ENCODE measurements at places on chromosomes 7 and 10.

GRCh38 chr7:142476077-142476476 lies 218.2 kb upstream of the PRSS58 start:
- peak; percentile 61 for DNase-seq

GRCh38 chr7:5495581-5496375 lies 72.1 kb upstream of the TNRC18 start:
- no peak for DNase-seq

GRCh38 chr10:122665329-122665860 lies 34.3 kb downstream of the C10orf120 start:
- no peak for DNase-seq

- no peak for DNase-seq
Measured at GRCh38 chr10:125865120-125865519, 16.0 kb downstream of the DHX32 start.

- no peak for DNase-seq
Measured at GRCh38 chr7:6012355-6013104, 3.5 kb downstream of the AIMP2 start.

GRCh38 chr10:23258516-23258915 lies 66.4 kb downstream of the PTF1A start:
- DNase-seq = no peak

- no peak for DNase-seq
Measured at GRCh38 chr10:27426948-27427467, 77.1 kb upstream of the RAB18 start.

DNA sequence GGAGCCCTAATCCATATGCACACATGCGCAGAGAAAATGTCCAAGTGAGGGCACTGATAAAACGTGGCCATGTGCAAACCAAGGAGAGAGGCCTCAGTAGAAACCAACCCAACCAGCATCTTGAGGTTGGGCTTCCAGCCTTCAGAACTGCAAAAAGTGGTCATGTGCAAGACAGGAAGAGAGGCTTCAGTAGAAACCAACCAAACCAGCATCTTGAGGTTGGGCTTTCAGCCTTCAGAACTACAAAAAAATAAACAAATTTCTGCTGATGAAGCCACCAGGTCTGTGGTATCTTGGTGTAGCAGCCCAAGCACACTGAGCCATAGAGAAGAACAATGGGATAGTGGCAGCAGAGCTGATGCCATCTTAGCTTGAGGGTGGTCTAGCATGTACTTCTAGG lies 371.5 kb downstream of the CALN1 start:
- no peak for DNase-seq

GRCh38 chr7:595621-596010 lies 76.0 kb upstream of the PDGFA start:
- no peak for DNase-seq

DNA sequence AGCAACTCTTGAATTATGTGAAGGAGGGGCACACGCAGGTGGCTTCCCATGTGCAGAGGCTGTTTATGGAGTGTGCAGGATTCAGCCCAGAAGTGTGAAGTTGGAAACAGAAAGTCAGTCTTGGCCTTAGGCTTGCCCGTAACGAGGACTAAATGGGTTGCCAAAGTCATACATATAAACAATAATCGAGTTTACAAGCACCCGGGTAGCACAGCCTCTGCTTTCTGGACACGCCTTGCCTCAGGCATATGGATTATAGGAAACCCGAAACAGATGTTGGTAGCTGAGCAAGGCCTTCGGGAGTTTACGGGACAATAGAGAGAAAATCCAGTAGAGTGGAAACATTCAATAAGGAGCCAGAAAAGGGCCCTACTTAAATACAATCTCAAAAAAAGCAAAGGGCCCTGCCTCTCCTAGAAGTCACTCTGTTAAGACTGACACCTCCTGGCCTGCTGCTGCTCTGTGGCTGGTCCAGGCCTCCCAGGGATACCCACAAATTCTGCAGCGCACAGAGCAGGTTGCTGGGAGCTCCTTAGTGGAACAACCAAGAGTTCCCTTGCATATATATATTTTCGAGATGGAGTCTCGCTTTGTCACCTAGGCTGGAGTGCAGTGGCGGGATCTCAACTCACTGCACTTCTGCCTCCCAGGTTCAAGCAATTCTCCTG lies 48.5 kb downstream of the SMKR1 start:
- no peak for DNase-seq

GRCh38 chr10:124025660-124026588 lies 67.5 kb downstream of the CHST15 start:
- no peak for DNase-seq

DNA sequence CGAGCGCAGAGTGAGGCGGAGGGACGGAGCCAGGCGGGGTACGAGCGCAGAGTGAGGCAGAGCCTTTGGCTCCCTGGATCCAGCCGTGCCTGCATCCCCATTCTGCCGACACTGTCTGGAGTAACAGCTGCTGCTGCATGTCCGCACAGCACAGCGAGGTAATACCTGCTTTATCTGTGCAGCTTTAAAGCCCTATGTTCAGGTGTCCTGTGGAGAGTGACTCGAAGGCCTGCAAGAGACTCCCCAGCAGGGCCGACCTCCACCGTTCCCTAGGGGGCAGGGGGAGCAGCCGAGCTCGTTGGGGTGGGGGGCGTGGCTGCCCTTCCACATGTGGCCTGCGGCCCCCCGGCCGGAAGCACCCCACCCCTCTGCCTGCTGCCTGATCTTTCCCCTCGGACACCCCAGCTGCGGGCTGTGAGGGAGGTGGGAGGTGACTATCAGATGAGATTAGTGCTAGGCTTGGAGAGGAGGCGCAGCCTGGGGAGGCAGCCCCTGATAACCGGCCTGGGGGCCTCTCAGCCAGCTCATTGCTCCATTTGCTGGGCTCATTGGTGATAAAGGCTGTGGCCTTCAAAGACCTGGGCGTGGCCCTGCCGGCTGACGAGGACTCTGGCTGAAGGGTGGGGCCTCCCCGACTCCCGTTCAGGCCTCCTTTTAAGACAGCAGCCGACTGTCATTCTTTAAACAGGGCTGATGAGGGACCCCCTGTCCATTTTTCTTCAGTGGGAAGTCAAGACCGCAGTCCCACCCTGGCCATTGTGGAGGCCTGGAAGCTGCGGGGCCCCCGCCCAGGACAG lies 8.0 kb downstream of the VENTX start:
- DNase-seq = no peak

GRCh38 chr7:28903730-28904577 lies 54.2 kb downstream of the TRIL start:
- no peak for DNase-seq

GRCh38 chr7:143283381-143283780 lies 1.4 kb upstream of the TMEM139 start:
- DNase-seq = no peak

DNA sequence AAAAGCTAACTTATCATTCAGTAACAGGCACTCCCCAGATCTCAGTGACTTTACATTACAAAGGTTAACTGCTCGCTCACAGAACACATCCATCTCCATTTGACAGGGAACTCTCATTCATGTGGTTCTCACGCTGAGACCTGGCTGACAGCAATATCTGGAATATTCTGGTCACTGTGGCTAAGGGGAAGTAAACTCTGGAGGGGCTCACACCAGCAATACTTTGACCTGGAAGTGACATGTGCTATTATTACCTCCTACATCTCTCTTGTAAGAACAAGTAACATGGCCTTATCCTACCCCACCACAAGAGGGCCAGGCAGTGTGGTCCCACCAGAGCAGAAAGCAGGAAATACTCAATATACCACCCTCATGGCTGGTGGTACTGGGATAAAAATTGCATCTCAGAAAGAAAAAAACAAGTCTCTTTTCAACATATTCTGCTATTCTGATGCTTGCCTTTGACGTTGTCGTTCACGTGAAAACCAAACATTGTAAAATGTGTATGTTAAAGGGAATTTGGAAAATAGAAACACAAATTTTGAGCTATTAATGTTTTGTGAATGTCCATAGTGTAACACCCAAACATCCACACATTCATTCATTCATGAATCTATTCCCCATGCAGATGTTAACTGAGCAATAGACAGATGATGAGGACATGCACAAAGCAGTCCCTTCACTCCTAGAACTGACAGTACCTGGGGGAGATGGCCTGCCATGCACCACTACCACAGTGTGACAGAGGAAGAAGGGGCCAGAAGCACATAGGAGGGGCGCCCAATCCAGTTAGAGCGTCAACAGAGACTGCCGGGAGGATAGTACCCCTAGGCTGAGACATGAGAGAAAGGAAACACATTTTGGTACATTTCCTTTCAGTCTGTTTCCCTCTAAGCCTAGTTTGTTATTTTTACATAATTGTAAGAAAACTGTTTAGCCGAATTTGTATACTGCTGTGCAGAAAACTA lies 166.0 kb upstream of the SP4 start:
- peak; percentile 6 for DNase-seq

GRCh38 chr10:60536529-60537114 lies 146.9 kb upstream of the ANK3 start:
- peak; percentile 89 for DNase-seq

- no peak for DNase-seq
Measured at GRCh38 chr10:100482834-100483185, 20.0 kb downstream of the WNT8B start.

DNA sequence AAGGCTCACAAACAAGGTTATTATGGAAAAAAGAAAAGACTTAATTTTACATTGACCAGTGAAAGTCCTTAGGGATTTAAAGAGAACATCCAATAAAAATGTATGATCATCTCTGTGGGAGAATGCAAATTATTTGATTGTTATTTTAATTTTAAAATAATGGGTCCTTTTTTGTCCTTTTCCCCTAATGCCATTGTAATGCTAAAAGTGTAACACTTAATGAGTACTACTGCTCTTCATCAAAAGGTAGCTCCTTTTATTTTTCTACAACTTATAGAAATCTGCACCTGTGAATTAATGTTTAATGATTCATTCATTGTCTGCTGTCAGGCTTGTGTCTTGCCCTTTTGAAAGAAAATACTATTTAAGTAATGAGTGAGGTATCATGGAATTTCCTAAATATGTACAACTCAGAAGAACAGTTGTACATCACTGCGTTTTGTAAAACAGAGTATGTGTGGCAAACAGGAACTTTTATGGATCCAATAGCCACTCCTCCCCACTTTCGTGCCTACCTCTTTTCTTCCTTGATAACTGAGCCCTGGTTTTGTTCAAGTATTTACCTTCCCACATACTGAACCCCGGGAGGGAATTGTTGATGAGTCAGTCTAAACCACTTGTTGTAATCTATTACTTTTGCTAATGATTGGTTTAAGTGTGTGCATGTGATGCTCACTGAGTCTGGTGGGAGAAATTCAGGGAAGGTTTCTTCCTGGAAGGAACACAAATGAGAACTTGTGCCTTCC lies 19.9 kb upstream of the TRUB1 start:
- peak; percentile 88 for DNase-seq

DNA sequence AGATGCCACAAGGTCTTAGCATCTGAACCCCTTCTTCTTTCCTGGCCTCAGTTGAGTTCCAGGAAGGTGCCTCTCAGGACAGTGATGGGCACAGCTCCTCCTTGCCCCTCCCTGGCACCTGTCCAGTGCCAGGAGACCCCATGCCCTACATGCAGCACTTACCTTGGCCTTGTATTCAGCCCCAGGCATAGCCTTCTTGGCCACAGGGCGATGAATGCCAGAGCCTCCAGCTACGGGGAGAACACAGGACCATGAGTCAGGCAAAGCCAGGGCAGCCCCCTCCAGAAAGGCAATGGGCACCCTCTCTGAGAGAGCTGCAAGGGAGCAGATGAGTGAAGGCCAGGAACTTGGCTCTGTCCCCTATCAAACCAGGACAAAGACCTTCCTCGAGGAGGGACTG lies 24.3 kb upstream of the FRAT2 start:
- no peak for DNase-seq

- DNase-seq = no peak
Measured at GRCh38 chr10:17138460-17139042, 8.9 kb upstream of the CUBN start.

DNA sequence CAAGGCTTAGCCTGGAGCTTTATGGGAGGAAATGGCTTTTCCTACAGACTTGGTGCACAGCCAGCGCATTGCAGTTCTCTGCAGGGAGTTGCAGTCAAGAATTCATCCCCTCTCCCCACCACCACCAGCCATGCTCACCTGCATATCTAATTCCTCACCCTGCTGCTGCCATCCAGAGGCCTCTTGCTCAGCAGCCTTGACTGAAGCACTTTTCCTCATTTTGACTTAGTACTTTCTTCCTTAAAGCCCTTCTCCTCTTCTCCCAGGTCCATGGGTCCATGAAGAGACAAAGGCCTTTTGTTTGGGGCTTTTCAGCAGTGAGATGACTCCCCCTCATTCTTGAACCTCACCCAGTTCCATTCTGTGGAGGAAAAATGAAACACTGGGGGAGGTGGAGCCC lies 39.7 kb upstream of the GPR141 start:
- no peak for DNase-seq

- DNase-seq = no peak
Measured at GRCh38 chr7:55342216-55342871, 22.8 kb upstream of the LANCL2 start.

- DNase-seq = no peak
Measured at GRCh38 chr7:65975814-65976445, 6.1 kb downstream of the GUSB start.

- peak; percentile 60 for DNase-seq
Measured at GRCh38 chr10:68301790-68302502, 29.9 kb upstream of the HNRNPH3 start.

DNA sequence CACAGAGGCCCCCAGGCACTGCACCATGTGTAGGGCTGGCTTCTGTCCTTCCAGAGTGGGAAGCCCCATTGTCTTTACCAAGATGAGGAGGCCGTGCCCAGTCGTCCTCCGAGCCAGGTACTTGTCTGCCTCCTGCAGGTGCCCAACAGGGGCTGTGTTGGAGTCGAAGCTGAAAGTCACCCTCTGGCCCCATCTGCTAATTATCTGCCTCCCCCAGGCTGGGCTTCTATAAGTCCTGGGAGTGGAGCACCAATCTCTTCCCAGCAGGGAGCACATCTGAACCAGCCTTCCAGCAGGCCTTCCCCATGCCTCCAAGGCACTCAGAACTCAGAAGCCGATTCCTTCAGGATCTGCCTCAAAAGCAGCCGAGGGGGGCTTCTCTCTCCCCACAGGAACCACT lies 11.6 kb upstream of the CHST15 start:
- no peak for DNase-seq

GRCh38 chr10:69614130-69614529 lies 15.9 kb upstream of the FAM241B start:
- no peak for DNase-seq

- DNase-seq = no peak
Measured at GRCh38 chr10:48835781-48836180, 103.9 kb downstream of the LRRC18 start.

GRCh38 chr7:105857009-105857952 lies 19.1 kb downstream of the ATXN7L1 start:
- DNase-seq = no peak

DNA sequence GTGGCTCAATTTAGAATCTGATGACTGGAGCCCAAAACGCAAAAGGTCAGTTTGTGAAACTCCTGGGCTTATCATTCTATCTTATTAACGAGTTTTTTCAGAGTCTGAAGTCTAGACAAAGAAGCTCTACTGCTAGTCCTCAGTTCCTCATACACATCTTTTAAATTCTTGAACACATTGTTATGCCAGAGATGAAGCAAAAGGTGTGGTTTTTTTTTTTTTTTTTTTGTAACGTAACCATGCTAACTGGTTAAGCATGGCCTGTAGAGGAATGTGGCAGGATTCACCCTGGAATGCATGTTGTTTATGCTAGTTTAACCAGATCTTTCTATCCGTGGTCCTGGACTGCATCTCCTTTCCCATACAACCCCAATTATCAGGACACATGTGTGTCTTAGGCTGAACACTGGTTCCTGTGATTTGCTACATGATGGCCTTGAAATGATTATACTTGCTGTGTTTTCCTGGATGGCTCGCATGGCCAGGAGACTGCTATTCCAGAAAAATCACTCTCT lies 79.3 kb upstream of the MDFIC start:
- DNase-seq = no peak

GRCh38 chr10:78222096-78222790 lies 188.6 kb downstream of the RPS24 start:
- DNase-seq = no peak
